Stimulated activated CD4-positive, alpha-beta T cell treated with anti-CD3 and anti-CD28 coated beads, TNF-alpha, amount 100 ng/mL, for 48 hours (primary cell): ENCODE measurements at places on chromosomes 1 and 21.

DNA sequence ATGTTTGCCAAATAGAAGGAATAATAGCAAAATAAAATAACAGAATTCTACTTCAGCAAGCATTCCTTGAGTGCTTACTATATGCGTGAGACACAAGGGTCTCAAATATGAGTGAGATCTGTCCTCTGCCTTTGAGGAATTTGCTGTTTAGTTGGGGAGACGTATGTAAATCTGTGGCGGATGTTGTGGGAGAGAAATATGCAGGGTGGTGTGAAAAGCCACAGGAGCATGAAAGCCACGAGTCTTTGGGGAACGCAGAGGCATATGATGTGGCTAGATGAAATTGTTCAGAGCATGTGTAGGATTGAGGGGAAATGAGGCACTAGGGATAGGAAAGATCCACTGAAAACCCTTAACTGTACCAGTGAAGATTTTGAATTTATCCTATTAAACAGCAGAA is 244.4 kb downstream of the PBX1 start:
- no peak for DNase-seq

GRCh38 chr1:213874789-213875188 is 113.0 kb upstream of the PROX1 start:
- DNase-seq = no peak

GRCh38 chr1:7454052-7454815 is 316.9 kb upstream of the VAMP3 start:
- DNase-seq = no peak

DNA sequence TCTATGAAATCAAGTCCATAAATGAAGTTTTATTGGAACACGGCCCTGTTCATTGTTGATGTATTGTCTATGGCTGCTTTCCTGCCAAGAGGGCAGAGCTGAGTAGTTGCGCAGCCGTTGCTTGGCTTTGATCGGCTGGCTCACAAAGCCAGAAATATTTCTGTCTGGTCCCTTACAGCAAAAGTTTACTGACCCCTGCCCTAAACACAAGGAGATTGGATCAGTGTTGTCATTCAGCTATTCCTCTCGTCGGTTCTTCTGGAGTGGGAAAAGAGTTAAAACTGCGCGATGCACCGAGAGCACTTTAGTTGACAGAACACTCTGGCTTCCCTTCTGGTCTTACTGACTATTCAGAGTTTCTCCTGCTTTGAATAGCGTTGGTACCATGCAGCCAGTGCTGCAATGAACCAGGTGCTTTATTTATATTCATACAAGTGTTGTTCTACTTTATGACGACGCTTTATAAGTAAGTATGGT is 868 bp downstream of the ZBTB40 start:
- no peak for DNase-seq

DNA sequence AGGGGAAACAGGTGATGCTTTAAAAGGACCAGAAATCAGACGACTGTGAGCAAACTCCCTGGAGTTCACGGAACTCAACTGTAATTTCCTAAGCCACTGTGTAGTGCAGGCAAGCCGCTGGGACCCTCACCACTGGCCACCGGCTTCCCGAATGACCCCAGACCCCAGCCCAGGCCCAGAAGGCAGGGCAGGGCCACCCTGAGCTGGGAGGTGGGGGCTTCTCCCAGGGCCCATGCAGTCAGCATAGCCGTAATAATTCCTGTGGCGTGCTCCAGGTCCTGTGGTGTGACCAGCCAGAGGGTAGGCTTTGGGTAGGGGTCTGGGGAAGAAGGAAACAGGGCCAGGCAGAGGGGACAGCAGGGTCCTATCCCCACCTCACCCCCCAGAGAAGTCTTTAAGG is 3.5 kb upstream of the ARF1 start:
- no peak for DNase-seq

DNA sequence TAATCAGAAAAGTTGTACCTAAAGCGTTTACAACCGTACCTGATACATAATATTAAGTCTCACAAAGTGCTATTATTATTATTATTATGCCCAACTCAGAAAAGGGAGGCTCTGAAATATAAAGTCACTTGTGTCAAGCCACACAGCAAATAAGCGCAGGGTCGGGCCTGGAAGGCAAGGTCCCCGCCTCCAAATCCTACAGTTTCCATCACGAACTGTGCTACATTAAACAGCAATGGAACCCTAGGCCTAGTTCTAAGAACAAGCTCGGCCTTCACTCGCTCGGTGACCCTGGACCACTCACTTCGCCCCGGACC is 549 bp downstream of the PARS2 start:
- no peak for DNase-seq

- no peak for DNase-seq
Measured at GRCh38 chr1:108718927-108719655, 6.4 kb downstream of the FNDC7 start.

DNA sequence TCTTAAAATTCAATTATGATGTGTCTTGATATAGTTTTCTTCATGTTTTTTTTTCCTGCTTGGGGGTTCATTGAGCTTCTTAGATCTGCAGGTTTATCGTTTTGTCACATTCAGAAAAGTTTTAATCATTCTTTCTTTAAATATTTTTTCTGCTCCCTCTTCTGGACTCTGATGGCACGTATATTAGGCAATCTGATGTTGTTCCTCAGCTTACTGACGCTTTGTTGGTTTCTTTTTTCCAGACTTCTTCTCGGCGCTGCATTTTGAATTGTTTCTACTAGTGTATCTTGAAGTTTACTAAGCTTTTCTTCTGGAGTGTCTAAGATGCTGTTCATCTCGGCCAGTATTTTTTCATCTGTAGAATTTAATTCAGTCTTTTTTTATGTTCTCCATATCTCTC is 44.8 kb upstream of the FMOD start:
- DNase-seq = no peak

DNA sequence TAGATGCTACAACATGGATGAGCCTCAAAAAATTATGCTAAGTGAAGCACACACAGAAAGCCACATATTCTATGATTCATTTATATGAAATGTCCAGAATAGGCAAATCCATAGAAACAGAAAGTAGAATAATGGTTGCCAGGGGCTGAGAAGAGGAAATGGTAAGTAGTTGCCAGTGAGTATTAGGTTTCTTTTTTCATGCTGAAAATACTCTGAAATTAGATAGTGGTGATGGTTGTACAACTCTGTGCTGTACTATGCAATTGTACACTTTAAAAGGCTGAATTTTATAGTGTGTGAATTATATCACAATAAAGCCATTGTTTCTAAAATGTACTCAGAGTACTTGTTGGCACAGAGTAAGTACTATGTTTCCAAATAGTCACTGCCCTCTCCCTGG is 15.5 kb upstream of the GFI1 start:
- DNase-seq = no peak

DNA sequence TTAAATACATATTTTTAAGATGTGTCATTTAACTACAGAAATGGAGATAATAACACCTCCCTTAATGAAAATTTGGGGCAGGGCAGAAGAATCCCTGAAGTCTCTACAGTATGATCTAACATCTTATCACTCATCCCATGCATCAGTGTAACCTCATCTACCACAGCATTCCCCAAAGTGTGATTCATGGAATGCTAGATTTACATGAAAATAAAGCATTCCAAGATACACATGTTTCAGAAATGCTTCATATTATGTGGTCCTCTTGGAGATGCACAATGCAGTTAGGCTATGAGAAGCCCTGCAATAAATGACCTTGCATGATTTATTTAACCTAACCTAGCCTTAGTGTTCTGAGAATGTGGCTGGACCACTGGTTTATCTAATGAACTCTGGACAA is 166.9 kb upstream of the SYT6 start:
- DNase-seq = no peak

DNA sequence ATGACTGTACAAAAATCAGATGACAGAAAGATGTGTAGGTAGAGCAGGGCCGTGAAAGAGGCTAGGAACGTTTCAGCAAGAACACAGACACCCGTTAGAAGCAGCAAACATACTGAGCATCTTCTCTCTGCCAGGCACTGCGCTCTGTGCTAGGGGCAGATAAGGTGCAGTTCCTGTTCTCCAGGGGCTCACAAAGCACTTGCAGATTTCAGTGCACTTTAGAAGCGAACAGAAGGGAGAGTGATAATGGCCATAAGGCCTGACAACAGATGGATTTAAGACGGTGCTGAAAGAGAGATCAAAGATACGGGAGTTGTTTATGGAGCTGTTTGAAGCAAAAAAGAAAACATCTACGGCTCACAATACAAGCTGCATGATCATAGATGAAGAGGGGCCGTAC is 200.3 kb upstream of the FOXD3 start:
- no peak for DNase-seq

DNA sequence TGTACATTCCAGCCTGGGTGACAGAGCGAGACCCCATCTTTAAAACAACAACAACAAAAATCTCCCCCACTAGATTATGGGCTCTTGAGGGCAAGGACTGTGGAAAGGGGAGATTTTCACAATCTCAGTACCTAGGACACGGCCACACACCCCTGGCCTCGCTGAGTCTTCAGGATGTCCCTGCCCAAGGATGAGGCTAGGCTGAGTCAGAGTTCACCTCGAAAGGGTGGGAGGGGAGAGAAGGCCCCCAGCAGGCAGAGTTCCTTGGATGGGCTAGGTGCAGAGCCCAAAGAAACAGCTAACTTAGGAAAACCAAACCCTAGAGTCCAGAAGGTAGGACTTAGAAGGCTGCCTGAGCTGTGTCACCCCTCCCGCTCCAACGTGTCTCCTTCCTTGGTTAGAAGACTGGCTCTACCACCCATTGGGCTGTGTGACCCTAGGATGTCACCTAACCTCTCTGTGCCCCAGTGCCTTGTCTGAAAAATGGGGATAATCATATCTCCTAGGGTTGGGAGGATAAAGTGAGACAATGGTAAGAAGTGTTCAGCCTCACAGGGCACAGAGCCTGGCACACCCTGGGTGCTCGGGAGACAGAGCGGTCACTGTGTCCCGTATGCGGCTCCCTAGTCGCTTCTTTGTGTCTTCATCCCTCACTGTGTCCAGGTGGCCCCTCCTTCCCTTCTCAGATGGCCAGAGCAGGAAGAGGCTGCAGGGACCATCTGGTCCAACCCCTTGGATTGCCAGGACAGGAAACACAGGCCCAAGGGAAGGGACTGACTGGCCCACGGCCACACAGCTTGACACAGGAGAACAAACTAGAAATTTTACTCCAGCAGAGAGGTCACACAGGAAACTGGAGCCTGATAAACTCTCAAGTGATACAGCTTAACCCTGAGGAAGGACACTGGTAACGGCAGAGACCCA is 11.2 kb downstream of the TRIM62 start:
- no peak for DNase-seq

GRCh38 chr1:8047112-8047511 is 21.0 kb upstream of the ERRFI1 start:
- no peak for DNase-seq

DNA sequence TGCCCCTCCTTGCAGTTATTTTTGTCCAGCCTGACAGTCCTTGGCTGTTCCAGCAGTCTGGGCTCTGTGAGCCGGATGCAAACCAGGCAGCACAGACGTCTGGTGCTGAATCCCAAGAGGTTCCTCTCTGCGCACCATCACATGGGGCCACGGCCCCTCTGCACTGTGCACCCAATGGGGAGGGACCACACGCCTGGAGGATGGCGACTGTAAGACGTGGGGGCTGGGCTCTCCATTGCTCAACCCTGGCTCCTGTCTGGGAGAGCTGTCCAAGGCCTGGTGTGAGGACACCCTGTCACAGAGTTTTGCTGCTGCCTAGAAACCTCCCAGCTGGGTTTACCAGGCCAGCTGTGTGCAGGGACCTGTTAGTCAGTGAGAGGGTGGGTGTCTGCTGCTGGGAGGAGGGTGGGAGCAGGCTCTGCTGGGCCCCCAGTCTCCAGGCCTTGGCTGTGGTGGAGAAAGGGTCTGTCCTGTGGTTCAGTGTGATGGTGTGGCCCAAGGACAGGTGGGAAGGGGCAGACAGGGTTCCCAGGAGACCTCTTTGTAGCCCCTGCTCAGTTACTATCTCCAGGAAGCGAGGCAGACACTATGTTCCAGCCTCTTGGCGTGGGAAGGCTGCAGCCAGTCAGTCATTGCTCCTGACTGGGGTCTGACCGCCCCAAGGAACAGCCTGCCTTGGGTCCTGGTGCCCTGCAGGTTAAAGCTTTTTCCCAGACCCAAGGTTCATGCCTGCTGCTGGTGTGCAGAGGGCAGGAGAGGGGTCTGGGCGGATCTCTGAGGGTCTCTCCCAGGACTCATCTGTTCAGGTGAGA is 13.8 kb downstream of the HEYL start:
- DNase-seq = no peak

GRCh38 chr1:182240085-182240484 is 151.5 kb downstream of the GLUL start:
- DNase-seq = no peak

GRCh38 chr1:16300436-16300835 is 51.8 kb downstream of the FBXO42 start:
- DNase-seq = no peak

DNA sequence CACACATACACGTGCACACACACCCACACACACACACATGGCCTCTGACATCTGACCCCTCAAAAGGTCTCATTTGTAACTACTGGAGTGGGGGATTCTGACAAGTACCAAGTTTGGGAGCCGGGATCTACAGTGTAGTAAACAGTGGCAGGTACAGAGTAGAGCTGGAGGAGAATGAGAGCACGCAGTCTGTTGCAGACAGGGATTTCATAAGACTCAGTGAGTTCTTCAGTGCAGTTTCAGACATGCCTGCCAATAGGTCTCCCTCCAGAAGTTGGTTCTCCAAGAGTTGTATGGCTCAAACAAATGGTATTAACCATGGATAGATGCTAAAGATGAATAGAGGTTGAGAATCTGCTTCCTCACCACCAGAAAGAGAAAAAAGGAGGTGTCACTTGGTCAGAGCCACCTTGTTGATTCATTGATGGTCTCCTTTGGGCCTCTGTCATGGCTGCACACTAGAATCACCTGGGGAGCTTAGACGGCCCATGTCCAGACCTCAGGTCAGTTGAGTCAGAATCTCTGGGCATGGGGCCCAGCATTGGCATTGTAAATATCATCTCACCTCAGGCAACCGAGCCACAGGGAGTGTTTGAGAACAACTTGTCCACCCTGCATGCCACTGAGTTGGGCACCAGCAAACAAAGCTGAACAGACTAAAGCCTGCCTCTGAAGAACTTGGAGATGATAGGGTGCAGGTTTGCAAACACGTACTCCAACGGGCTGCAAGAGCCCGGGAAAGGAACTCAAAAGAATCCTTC is 122.1 kb downstream of the EDEM3 start:
- no peak for DNase-seq

DNA sequence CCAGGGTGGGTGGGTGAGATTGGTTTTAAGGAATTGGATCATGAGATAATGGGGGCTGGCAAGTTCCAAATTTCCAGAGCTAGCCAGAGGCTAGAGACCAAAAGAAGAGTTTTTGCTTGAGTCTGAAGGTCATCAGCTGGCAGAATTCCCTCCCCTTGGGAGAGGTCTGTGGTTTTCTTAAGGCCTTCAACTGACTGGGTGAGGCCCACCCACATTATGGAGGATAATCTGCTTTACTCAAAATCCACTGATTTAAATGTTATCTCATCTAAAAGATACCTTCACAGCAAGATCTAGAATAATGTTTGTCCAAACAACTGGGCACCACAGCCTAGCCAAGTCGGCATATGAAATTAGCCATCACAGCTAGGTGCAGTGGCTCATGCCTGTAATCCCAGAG is 156.4 kb downstream of the URB2 start:
- no peak for DNase-seq

DNA sequence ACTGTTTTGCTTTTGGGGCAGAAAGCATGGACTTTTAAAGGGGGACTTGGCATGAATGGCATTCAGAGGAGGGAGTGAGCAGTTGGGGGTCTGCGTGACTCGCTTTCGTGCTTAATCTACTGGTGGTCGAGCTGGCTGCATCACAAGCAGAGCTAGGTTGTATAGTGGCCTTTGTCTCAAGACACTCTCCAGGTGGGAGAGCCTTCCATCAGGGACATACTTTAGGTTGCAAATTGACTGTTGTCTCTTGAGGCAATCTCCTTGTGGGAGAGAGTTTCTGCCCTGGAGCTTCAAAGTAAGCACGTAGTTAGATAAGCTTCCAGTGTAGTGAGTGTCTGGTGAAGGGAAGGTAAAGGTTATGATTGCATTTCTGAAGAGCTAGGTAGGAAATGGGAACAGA is 93.9 kb downstream of the C1orf21 start:
- no peak for DNase-seq
